Tibial nerve (tissue), 4 donors: ENCODE measurements at places on chromosomes 2 and 18. TPM values are rescaled to one million over a fixed set of nuclear protein-coding genes. Genes with fewer than 3 reads are reported as not detected.
A peak's percentile ranks its signal among the peaks of the same experiment; 100 is the strongest.

DNA sequence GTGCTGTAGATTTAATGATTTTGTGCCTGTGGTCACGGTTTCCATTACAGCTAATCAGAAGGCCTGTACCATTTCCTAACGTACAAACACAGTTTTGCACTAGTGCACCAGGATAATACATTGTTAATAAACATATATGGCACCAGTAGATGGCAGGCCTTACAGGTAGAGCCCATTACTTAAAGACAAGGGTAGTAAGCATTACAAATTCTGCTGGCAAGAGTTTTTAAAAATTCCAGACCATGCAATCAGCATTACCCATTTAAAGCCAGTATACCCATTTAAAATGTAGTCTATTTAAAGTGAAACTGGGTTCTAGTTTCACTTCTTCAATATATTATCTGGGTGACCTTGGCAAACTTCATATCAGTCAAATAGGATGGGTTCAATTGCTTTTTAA, 224.2 kb downstream of the NUP35 start:
- H3K27ac ChIP-seq = no peak overlapping the region
- no peak for DNase-seq
- H3K4me1 ChIP-seq = no peaks in the 10 kb centered on the region
- H3K36me3 ChIP-seq = no peaks in the 10 kb centered on the region
- H3K4me3 ChIP-seq = no peak overlapping the region

EGR4 gene
- total RNA-seq = not detected

DNA sequence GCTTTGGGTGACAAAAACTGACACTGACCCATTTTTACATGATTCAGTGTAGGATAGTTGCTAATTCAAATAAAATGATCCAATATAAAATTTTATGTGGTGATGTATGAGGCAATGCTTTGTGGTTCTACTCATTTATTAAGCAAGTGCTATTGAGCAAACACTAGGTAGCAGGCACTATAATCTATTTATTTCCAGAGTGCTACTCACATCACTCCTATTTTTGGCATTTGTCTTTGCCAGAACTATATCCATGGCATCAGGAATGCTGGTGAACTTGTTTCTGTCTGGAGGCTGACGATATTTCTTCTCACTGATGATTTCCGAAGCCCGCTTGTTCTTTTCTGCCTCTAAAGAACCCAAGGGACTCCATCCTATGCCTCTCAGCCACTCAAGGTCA, 84.3 kb downstream of the NEB start:
- no peak overlapping the region for H3K27ac ChIP-seq
- H3K4me3 ChIP-seq = no peak overlapping the region
- H3K4me1 ChIP-seq = no peaks in the 10 kb centered on the region

TSPYL6 gene
- total RNA-seq = 0.21 TPM

- no peaks in the 10 kb centered on the region for H3K36me3 ChIP-seq
- no peak for DNase-seq
- H3K4me3 ChIP-seq = no peak overlapping the region
- H3K27ac ChIP-seq = no peak overlapping the region
- no peaks in the 10 kb centered on the region for H3K4me1 ChIP-seq
Observed at GRCh38 chr2:133053541-133053940, 383.5 kb upstream of the LYPD1 start.

- H3K36me3 ChIP-seq = no peaks in the 10 kb centered on the region
Observed at GRCh38 chr2:146952696-146953095, 892.1 kb upstream of the ACVR2A start.

DNA sequence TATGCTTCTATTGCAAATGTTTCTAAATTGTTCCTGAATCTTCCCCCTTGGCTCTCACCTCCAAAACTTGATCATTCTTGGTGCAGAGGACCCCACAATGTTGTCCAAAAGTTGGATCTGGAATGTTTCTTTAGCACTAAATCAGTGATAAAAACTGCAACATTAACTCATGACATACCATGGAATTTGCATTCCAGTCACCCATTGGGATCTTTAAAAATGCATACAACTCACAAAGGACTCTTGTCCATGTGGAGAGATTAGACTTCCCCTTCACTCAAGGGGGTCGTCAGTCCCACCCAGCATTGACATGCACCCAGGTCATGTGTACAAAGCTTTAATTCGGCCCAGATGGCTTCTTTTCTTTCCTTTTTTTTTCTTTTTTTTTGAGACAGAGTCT, 169.3 kb downstream of the SETBP1 start:
- H3K4me1 ChIP-seq = peaks cover 6% of the 10 kb centered on the region
- no peak for DNase-seq
- H3K27me3 ChIP-seq = no peaks in the 10 kb centered on the region
- H3K4me3 ChIP-seq = no peak overlapping the region

GRCh38 chr2:124104914-124105313, 79.8 kb downstream of the CNTNAP5 start:
- no peak for DNase-seq
- H3K4me3 ChIP-seq = no peak overlapping the region
- H3K36me3 ChIP-seq = no peaks in the 10 kb centered on the region

DNA sequence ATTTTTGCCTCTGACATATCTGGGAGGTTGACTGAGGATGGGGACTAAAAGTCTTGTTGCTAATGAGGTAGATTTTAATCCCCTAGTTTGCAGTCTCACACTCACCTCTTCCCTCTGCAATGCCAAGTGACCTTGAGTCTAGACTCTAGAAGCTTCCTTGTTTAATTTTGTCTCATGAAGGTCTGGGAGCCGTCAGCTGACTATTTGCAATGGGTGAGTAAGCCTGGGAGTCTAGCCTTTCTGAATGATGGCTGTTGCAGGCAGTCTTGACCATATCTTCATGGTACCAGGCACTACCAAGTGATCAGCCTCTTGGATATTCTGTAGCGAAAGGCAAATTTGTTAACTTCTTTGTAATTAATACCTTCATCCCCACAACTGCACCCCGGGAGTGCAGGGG, 61.2 kb downstream of the ARHGAP15 start:
- no peaks in the 10 kb centered on the region for H3K4me1 ChIP-seq
- no peak overlapping the region for H3K4me3 ChIP-seq
- no peaks in the 10 kb centered on the region for H3K27me3 ChIP-seq
- no peak for DNase-seq
- no peak overlapping the region for H3K27ac ChIP-seq

DNA sequence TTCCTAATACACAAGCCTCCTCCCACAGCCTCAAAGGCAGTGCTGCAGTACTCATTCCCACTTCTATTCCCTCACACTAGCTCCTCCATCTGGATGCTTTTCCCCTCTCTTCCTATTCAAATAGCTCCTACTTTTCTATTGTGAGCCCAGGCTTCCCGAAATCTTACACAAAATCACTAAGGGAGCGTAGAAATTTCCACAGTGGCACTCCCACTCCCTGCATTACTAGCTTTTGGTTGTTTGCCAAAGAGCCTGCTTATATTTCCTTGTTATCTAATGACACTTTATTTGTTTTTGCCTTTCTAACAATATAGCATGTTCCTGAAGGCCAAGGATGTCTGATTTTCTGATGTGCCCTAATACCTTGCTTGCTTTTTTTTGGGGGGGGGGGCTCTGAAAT, 10.9 kb downstream of the EPAS1 start:
- no peak for DNase-seq
- H3K4me3 ChIP-seq = no peak overlapping the region
- no peaks in the 10 kb centered on the region for H3K36me3 ChIP-seq
- no peaks in the 10 kb centered on the region for H3K27me3 ChIP-seq
- peaks cover 26% of the 10 kb centered on the region for H3K4me1 ChIP-seq
- H3K27ac ChIP-seq = peak overlapping the region; percentile 57

RAD51AP2 gene
- total RNA-seq = not detected

- no peak for DNase-seq
- H3K27ac ChIP-seq = no peak overlapping the region
- H3K27me3 ChIP-seq = no peaks in the 10 kb centered on the region
- H3K4me1 ChIP-seq = no peaks in the 10 kb centered on the region
- no peaks in the 10 kb centered on the region for H3K36me3 ChIP-seq
Observed at GRCh38 chr2:158269143-158269542, 167.5 kb downstream of the UPP2 start.

- H3K27me3 ChIP-seq = no peaks in the 10 kb centered on the region
- DNase-seq = no peak
- H3K4me3 ChIP-seq = no peak overlapping the region
- no peaks in the 10 kb centered on the region for H3K4me1 ChIP-seq
Observed at GRCh38 chr18:57619876-57620275, 1.8 kb downstream of the NARS1 start.

DNA sequence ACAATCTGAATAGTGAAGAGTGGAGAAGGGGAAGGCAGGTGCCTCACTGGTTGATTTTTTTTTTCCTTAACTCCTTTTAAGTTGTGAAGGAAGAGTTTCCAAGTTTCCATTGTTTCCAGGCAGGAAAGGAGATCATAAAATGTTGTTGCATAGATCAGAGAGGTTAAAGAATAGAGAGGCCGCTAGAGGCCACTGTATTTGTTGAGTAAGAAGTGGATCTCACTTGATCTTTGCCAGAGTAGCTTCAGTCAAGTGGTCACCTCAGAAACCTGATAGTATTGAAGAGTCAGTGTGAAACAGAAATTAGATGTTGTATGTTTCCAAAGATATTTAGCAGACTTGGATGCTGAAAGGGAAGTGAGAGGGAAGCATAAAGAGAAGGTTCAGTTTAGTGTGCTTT, 17.6 kb downstream of the CTNNA2 start:
- H3K27me3 ChIP-seq = no peaks in the 10 kb centered on the region
- H3K36me3 ChIP-seq = no peaks in the 10 kb centered on the region
- no peak overlapping the region for H3K27ac ChIP-seq
- H3K4me1 ChIP-seq = no peaks in the 10 kb centered on the region

GNAL gene
- total RNA-seq = 11.3 TPM

DNA sequence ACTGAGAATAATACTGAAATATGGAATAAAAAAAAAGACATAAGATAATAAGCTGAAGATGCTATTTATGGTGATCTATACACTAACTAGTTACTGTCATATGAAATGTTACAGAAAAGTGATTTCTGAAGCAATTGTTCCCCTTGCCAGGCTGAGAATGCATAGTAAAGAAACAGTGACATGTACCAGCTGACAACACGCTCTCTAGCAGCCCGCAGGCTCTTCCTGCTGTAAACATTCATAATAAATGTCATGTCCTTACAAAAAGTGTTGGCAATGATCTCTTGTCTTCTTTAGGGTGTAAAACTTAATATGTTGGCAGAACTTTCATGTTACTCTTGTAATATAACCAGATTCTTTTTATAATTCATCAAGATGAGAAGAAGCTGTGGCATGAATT, 1171.3 kb downstream of the DSC3 start:
- no peak overlapping the region for H3K27ac ChIP-seq
- no peak for DNase-seq
- H3K27me3 ChIP-seq = no peaks in the 10 kb centered on the region
- H3K4me3 ChIP-seq = no peak overlapping the region
- H3K4me1 ChIP-seq = no peaks in the 10 kb centered on the region
- no peaks in the 10 kb centered on the region for H3K36me3 ChIP-seq

- no peak overlapping the region for H3K4me3 ChIP-seq
- no peak overlapping the region for H3K27ac ChIP-seq
- no peak for DNase-seq
- H3K27me3 ChIP-seq = no peaks in the 10 kb centered on the region
- H3K36me3 ChIP-seq = no peaks in the 10 kb centered on the region
- peaks cover 6% of the 10 kb centered on the region for H3K4me1 ChIP-seq
Observed at GRCh38 chr2:138267161-138267901, 234.2 kb upstream of the SPOPL start.

GRCh38 chr18:4831791-4832375, 365.2 kb downstream of the AKAIN1 start:
- H3K27ac ChIP-seq = no peak overlapping the region
- H3K4me3 ChIP-seq = no peak overlapping the region
- DNase-seq = no peak

CNRIP1 gene
- 39.6 TPM for total RNA-seq

DNA sequence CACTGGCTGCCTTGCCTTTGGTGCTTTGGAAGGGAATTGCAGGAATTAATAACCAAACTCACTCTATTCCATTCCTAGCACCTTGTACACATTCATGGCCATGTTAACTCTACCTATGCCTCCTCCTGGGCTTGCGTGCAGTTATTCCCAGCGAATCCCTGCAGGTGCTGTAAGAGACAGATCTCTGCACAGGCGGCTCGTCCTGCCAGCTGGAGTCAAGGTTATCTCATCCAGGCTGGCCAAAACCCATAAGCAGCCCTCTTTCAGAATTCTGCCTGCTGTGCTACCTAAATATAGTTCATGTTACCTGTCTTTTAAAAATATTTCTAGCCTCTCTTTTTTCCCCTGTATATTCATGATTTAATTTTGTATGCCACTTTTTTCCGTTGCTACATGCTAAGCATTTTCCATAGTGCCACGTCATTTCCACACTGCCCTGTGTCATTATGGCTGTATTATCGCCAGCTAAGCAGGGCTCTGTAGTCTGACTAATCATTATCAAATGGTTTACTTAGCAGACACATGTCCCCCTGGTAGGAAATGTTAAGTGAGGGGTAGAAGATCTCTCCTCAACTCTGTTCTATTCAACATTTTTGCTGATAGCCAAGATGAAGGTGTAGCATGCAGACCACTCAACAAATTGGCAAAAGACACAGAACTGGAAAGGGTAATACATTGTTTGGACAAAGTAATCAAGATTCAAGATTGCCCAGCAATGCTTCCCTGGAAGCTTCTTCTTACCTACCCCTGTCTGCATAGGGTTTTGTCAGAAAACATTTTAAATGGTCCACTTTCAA, 79.7 kb upstream of the TAF1B start:
- H3K4me3 ChIP-seq = no peak overlapping the region
- DNase-seq = no peak
- H3K27ac ChIP-seq = no peak overlapping the region
- no peaks in the 10 kb centered on the region for H3K36me3 ChIP-seq
- H3K4me1 ChIP-seq = no peaks in the 10 kb centered on the region
- no peaks in the 10 kb centered on the region for H3K27me3 ChIP-seq

GCG gene
- total RNA-seq = not detected
